ENCODE measurements at places on chromosomes 11 and 22.

- DNase-seq, result no peak
These were observed 40.6 kb downstream of the RAB30 start for GRCh38 chr11:83031127-83031526.

GRCh38 chr11:102318469-102318868, 1.2 kb downstream of the BIRC3 start:
- DNase-seq, result peak; percentile 80

DNA sequence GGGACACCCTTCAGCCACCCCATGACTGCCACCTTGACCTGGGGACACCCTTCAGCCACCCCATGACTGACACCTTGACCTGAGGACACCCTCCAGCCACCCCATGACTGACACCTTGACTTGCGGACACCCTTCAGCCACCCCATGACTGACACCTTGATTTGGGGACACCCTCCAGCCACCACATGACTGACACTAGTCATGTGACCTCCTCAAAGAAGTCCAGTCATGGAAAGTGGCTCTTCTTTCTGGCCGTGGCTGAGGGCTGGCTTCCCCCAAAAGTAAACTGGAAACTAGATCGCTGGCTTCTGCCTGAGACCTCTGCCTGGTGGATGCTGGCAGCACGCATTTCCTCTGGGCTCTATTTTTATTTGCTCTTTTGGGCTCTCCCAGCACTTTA, 28.4 kb downstream of the ARFGAP2 start:
- DNase-seq, result no peak

- DNase-seq, result no peak
These were observed 12.2 kb downstream of the RASD2 start for GRCh38 chr22:35552846-35553245.

- no peak for DNase-seq
These were observed 152.2 kb downstream of the SPATA19 start for GRCh38 chr11:133693110-133693509.

DNA sequence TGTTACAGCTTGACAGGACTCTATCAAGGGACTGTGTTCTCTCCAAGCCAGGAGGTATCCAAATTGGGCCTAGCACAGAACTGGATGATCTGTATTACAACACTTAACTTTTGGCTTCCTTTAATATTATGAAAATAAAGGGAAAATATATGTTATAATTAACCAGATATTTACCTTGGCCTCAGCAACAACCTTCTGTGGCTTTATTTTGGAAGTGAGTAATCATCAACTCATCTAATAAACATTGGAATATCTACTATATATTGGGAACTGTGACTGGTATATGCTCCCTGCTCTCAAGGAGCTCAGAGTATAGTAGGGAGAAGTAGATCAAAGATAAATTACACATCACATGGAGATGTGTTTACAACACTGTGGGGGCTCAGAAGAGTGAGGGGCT, 352.2 kb downstream of the METTL15 start:
- no peak for DNase-seq

- DNase-seq, result no peak
These were observed 32.1 kb downstream of the FAM168A start for GRCh38 chr11:73565804-73566203.

DNA sequence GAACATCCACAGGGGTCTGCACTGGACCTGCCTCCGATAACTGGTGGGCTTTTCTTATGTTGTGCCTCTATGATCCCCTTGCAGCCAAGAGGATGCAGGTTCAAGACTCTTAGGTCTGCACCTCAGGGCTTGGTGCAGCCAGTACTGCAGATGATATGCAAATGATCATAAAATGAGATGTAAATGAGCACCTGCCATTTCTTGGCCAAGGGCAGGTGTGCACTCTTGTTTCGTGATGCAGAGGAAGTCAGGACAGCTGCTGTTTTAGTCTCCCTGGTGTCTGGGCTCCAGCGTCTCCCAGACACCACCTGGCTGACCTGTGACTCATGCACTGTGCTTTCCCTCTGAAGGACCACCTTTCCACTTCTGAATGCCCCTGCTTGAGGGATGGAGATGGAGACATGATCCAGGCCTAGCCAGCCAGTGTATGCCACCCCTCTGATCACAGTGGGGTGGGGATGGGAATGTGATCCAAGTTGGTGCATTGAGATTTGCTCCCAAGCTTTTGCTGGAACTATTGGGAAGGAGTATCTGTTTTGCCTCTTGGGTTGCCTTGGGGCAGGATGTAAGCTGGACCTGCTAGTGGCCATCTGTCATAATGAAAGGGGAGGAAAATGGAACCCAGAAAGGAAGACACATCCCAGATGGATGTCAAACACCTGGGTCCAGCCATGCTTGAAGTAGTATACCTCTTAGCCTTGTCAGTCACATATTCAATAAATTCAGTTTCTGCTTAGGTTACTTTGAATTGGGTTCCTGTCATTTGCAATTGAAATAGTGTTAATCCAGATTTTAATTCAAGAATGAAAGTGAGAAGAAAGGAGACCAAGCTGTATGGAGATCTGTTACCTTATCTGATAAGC, 3.3 kb upstream of the KCNJ11 start:
- no peak for DNase-seq

- DNase-seq, result no peak
These were observed 5.3 kb downstream of the EXPH5 start for GRCh38 chr11:108588287-108588686.

DNA sequence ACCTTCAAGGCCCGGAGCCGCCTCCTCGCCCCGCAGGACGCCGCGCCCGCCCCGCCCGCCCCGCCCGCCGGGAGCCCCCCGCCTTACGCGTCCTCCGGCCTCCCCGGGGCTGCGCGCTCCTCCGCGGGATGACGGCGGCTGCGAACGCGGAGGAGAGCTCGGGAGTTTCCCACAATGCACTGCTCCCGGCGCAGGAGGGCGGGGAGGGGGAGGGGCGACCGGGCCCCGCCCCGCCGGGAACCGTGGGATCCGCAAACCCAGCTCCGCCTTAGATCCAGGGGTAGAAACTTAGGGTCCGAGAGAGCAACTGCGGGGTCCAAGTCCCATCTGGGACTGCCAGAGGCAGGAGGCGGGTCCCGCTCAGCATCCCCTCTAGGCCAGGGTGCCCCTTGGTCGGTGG, at the start of gene CEND1:
Gene CEND1 (minus strand): TSS at position 148 of the 400 bp plus-strand sequence. CDS start 1,514 bp downstream, outside the sequence.
- DNase-seq, result no peak

- no peak for DNase-seq
These were observed 114.1 kb downstream of the MAML2 start for GRCh38 chr11:96228910-96229309.

GRCh38 chr11:66843776-66844495, 695 bp downstream of the RCE1 start:
- peak; percentile 2 for DNase-seq

GRCh38 chr11:66277471-66278362, at the start of gene CNIH2:
Gene CNIH2 (plus strand): TSS chr11:66278175. CDS start chr11:66278457, 282 bp downstream.
- no peak for DNase-seq

- no peak for DNase-seq
These were observed 16.0 kb downstream of the CDC45 start for GRCh38 chr22:19495562-19496323.

- no peak for DNase-seq
These were observed 14.3 kb downstream of the HPS5 start for GRCh38 chr11:18307461-18308139.

DNA sequence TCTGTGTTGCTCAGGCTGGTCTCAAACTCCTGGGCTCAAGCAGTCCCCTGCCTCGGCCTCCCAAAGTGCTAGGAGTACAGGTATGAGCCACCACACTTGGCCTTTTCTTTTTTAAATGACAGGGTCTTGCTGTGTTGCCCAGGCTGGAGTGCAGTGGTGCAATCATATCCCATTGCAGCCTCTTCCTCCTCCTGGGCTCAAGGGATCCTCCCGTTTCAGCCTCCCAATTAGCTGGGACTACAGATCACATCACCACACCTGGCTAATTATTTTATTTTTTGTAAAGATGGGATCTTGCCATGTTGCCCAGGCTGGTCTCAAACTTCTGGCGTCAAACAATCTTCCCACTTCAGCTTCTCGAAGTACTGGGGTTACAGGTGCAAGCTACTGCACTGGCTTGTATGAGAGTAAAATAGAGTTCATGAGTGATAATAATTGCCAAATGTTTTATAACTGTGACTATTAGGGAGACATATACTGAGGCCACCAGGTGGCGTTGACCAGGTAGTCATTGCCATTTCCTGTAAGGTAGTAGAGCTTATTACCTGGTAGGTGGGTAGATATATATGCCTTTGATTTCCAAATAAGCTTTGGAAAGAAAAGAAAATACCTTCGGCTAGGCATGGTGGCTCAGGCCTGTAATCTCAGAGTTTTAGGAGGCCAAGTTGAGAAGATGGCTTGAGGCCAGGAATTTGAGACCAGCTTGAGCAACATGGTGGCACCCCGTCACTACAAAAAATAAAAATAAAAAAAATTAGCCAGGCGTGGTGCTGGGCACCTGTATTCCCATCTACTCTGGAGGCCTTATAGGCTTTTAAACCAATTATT, 5.4 kb downstream of the FDX1 start:
- DNase-seq, result no peak

- DNase-seq, result no peak
These were observed 1.6 kb upstream of the MFRP start for GRCh38 chr11:119347940-119348605.

DNA sequence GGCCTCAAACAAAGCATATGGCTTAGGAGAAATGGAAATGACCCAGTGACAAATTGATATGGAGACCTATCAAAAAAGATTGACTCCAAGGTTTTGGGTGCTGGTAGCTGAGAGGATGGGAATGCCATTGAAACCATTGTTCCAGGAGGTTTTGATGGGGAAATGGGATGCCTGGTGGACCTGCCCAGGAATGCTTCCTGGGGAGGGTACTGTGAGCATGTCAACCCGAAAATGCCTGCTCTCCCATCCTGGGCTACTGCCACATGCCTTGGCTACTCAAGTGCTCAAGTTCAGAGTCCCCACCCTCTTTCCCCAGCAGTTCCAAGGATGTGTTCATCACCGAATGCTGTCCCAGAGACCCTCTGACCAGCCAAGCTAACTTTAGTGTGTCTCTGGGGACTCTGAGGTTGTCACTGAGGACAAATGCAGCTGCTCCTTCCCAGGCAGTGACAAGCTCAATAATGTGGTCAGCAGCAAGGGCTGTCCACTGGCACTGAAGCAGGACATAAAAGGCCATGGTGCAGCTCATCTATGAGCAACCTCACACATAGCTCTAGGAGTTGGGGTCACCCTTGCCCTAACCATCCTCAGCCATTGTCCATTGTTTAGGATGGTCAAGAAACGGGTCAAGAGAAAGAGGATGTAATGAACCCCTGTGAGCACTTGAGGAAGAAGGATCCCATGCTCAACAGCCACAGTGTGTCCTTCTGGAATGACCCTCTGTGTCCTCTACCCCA, 83.7 kb downstream of the TRIM29 start:
- no peak for DNase-seq

- no peak for DNase-seq
These were observed 75.3 kb upstream of the NCAM1 start for GRCh38 chr11:112885744-112886433.

DNA sequence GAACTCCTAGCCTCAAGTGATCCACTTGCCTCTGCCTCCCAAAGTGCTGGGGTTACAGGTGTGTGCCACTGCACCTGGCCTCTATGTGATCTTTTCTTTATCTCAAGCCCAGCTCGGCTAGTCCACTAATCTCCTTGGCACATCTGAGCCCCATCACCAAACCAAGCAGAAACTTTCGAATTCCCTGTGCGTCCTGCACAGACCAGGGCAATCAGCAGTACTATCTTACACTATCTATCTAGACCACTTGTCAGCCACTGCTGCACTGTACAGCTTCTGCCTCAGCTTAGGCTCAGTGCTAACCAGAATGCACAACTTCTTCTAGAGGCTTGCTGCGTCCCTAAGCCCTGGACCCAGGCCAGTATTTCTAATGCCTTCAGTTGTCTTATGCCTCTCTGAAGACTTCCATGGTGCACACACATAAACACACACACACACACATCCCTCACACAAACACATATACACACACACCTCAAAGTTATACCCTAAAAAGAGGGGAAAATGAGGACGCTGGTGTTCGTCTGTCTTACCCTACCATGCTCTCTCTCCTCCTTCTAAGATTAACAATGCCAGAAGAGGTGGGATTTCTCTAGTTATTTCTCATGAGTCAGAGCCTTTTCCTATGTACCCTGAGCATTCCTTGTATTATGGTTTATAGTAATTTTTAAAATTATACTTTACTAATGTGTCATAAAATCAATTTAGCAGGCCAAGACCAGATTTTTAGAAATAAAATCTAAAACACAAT, 59.3 kb upstream of the FAM181B start:
- DNase-seq, result no peak

DNA sequence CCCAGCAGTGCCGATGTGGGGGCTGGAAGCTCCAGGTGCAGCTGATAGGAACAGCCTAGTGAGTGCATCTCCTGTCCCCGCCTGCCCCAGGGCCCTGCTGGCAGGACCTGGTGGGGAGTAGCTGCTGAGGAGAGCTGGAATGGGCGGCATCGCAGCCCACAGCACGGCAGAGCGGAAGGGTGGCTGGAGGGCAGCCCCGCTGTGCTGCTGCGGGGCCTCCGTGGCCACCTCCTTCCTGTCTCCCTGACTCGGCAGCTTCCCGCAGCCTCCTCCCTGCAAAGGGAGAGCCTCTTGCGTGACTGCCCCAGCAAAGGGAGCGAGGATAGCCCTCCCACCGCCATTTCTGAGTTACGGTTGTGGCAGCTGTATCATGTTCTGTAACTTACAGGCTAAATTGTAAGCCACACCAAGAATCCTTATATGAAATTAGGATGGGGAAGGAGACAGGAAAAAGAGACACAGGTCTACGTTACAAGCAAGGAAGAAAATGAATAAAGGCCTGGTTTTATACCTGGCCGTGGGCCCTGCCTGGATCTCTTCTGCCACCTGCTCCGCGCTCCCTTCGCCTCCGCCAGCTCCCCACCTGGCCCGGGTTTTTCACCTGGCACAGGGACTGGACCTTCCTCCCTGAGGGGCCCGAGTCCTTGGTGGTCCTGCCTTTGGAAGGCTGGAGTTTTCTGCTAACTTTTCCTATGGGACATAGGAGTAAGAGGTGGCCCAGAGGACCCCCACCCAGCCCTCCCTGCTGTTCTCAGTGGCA, 10.0 kb downstream of the TPCN2 start:
- DNase-seq, result no peak

DNA sequence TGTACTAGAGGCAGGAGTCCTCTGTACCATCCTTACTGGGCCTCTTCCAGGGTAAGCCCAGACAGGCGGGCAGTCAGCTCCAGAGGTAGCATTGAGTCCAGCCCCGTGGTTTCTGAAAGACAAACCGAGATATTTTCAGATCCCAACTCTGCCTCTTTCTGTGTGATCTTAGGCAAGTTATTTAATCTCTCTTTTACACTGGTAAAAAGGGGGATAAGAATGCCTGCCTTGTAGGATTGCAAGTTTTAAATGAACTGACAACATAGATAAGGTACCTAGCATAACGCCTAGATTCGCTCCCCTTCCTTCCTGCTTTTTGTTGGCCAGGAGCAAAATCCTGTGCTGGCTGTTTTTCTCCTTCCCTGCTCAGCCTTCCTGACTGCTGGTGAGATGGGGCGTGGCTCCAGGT, 56.4 kb upstream of the NNMT start:
- no peak for DNase-seq

DNA sequence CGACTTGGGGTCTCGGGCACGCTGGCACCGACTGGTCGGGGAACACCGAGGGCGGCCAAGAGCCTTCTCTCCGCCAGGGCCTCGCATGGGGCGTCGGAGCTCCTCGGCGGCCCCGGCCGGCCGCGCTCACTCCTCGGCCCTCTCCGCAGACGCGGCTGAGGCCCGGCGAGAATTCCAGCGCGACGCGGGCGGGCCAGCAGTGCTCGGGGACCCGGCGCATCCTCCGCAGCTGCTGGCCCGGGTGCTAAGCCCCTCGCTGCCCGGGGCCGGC, 5.6 kb downstream of the TBX1 start:
- DNase-seq, result no peak
